ENCODE measurements at places on chromosomes 13 and 19. TPM values are rescaled to one million over a fixed set of nuclear protein-coding genes. Genes with fewer than 3 reads are reported as not detected.

DNA sequence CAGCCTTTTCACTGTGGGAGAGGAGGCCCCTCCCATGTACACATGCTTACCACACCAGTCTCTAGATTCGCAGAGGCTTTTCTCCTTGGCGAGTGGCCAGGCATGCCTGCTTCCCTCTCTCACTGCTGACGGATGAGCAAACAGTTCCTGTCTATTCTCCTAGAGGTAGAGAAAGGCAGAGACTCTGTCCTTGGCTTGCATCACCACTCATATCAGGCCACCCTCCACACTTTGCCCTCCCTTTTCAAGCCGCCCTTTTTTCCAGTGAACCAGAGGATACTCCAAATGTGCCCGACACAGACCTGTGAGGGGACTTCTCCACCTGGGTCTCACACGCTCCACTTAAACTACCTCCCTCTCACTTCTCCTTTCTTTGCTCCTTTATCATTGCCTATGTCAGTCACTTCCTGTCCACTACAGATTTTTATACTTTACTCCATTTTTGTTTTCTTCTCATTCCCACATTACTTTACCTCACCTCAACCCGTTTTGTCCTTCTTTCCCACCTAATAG lies 284.6 kb downstream of the DNAJC15 start:
- peak; percentile 90 for DNase-seq

GRCh38 chr13:76991432-76991795 lies 467 bp upstream of the CLN5 start:
- no peak for DNase-seq

DNA sequence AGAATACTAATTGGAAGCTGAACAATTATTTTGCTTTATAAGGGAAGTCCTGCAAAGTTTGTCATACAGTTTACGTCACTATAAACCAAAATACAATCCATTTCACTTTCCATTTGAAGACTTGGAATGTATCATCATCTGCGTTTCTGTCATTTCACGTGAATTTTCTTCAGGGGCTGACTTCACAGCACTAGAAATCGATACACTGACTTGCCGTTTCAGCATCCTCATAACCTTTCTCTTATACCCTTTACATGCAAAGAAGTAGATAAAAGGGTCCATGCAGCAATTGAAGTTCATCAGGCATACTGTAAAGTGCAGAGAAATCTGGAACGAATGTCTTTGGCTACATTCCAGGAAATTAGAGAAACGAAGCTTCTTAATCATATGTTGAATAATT lies 12.2 kb downstream of the GPR183 start:
- DNase-seq = no peak

- no peak for DNase-seq
Measured at GRCh38 chr19:7740682-7741054, 6.7 kb downstream of the CD209 start.

- no peak for DNase-seq
Measured at GRCh38 chr19:46079576-46079975, 38.8 kb upstream of the IGFL4 start.

GRCh38 chr13:98959786-98960605 lies 17.9 kb downstream of the DOCK9 start:
- DNase-seq = no peak

DNA sequence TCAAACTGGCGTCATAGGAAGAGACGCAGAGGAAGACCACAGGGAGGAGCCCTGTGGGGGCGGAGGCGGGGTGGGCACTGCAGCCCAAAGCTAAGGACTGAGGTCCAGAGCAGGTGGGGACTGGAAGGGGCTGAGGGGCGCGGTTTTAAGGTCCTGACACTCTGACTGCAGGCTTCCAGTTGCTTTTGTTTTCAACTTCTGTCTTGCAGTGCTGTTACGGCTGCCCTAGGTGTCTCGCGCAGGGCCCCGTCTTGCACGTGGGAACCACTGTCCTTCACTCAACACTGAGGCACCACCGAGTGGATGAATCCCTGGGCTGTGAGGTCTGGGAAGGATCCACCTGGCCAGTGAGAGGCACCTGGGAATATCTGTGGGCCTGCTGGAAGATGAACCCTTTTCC lies 76.0 kb downstream of the TEX29 start:
- DNase-seq = no peak

DNA sequence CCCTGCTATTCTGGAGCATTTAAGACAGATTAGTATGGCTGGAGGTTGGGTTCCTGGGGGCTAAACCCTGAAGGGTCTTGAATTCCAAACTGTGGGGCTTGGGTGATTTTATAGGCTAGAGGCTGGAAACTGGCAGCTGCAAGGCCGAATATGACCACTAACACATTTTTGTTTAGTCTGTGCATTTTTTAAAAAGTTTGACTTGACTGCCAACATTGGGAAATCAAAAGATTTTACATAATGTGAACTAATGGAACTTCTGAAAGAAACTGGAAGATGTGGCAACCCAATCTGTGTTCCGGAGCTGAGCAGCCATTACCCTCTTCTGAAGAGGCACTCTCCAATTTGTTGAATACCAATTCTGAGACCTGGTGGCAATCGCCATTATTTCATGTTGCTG lies 5.1 kb downstream of the ZNF784 start:
- no peak for DNase-seq

DNA sequence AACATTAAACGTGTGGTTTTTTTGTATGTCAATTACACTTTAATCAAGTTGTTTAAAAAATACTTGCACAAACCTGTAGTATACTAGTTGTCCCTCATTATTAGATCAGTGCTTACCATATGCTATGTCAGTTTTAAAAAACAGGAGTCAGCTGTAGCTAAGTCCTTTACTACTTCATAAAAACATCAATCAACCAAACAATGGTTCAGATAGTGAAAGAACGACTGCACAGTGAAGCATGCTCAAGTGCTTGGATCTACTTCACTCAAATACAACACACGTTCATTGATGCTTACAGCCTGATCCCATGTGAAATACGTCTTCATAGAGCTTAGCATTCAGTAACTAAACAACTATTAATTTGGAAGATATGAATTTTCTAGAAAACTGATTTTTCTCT lies 225.0 kb downstream of the FGF14 start:
- DNase-seq = no peak

DNA sequence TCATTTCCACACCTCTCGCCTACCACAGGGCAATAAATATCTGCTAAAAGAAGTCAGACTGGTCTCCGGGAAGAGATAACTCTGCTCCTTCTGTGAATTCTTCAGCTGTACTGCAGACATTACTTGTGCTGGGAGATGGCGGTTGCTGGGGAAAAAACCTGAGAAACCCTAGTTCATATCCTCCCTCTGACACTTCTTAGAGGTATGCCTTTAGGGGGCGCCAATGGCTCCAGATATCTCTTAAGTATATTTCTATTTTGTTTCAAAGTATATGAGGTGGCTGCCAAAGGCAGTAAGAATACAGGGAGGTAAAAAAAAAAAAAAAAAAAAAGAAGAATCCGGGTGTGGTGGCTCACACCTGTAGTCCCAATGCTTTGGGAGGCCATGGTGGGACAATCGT lies 175.2 kb downstream of the PAN3 start:
- no peak for DNase-seq

DNA sequence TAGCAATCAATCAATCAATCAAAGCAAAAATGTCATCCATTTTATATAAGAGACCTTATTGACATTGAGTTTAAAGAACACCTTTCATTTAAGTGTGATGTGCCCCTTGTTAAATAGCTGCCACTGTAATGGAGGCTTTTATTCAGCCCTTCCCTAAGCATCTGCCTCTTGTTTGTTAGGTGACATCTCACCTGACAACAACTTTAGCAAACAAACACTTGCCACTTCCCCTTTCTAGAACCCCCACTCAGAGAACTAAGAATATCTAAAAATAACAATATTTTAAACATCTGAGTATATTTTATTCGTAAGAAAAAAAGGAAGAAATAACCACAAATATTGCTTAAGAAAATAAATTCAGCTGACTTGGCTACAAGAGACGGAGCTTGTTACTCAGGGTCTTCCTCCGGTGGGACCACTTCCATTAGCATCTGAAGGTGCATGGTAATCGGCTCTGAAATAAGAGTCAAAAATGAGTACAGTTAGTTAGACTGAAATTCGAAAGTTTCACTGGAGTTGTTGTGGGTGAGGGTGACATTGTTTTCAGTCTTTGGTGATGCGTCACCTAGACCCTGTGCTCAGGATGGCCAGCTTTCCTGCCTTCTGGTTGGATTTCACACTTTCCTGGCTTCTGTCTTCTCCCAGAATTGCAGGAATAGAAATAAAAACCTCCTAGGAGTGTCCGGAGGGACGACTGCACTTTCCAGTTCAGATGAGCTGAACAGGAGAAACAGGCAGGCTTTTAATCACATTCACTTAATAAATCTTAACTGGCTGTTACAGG lies 39.1 kb downstream of the SLC7A9 start:
- DNase-seq = no peak

- peak; percentile 62 for DNase-seq
Measured at GRCh38 chr13:45847554-45848224, 3.9 kb downstream of the SIAH3 start.

DNA sequence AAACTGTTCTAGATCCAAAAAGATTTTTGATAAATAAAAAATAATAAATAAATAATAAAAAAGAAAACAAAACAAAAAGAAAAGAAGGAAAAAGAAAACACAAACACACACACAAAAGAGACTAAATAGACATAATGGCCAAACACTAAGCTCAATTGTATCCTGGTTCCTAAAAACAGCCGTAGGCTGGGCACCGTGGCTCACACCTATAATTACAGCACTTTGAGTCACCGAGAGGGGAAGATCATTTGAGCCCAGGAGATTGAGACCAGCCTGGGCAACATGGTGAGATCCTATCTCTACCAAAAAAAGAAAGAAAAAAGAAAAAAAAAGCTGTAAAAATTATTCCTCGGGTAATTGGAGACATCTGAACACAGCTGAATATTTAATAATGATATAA lies 8.9 kb downstream of the ETHE1 start:
- DNase-seq = no peak

- no peak for DNase-seq
Measured at GRCh38 chr13:77807431-77808135, 110.1 kb downstream of the SLAIN1 start.

- no peak for DNase-seq
Measured at GRCh38 chr19:3680939-3681338, 19.3 kb downstream of the PIP5K1C start.

- DNase-seq = peak; percentile 77
Measured at GRCh38 chr19:46404055-46404752, 9.2 kb downstream of the CCDC8 start.

GRCh38 chr13:97640268-97640667 lies 206.3 kb downstream of the RAP2A start:
- DNase-seq = no peak

- DNase-seq = no peak
Measured at GRCh38 chr13:89239361-89240127, 1568.4 kb downstream of the SLITRK5 start.

- DNase-seq = no peak
Measured at GRCh38 chr13:41500511-41500910, 43.2 kb downstream of the RGCC start.

DNA sequence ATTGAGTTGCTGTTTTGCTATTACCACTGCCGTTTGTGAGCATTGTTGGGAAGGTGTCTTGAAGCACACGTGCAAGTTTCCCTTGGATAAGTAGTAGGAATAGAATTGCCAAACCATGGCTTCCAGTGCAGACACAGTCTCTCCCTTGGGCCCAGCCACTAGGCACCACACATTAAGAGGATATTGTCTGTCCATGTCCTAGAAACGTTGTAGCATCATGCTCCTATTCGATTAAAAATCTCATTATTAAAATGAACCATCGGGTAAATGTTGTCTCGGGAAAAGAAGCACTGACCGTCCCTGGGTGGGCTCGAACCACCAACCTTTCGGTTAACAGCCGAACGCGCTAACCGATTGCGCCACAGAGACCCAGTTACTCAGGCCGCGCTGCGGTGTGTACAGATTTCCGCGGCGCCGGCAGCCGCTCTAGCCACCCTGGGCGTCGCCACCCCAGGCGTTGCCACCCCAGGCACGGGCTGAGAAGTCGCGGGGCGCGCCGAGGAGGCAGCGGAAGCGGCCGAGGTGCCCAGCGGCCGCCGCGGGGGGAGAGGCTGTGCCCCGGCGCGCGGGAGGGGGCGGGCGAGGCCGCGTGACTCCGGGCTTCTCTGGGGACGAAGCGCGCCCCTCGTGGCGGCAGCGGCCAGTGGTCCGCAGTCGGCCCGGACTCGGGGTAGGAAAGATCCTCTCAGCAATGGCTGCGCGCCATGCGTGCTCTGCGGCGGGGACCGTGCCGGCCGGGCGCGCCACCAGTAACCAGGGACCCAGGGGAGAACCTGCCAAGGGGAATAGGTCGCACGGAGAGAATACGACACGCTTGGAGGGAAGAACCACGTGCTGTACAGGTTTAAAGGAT lies 56.2 kb downstream of the USPL1 start:
- peak; percentile 92 for DNase-seq

DNA sequence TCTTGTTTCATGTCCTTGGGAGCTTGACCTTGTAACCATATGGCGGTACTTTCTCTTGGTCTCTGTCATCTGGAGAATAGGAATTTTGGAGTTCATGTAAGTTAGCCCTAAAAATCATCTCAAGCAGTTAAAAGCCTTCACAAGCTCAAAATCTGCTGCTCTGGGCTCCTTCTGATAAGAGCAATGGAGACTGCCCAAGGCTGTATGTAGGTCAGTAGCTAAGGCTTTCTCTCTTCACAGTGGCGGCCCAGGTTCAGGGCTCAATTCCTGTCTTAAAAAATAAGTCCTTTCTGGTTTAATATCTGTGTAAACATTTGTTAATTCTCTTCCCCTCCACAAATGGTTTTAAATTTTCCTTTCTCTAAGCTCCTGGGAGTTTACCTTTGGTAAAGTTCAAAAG lies 45.3 kb upstream of the ANKRD10 start:
- DNase-seq = no peak

DNA sequence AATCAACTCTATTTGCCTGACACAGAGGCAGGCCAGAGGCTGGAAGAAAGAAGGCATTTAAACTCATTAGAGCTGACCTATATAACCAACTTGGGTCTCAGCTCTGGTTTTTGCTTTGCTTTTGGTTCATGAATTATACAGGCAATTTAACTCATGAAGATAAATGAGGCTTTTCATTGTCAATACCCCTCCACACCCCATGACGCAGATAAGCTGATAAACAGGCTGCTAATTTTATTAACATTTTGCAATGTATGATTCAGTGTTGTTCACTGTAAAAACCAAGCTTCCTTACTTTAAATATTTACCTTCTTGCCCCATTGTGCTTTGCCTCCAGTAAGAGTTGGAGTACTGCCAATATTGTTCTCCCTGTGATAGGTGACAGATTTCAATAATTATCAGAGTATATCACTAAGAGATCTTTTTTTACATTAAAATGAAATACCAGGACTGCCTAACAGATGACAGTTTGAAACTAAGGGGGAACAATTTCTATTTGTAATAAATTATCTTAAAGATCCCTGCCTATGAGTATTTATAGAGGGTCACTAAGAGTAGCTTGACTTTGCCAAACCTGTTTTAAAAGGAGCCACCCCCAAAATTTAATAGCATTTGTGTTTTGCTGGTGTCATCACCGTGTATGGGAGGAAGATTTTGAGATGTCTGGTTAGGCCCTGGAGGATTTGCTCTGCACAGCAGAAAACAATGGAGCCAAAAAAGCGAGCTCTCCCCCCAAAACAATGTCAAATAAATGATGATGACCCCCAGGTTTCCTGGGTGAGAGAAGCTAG lies 472.7 kb upstream of the NBEA start:
- DNase-seq = no peak

Gene CRX
- total RNA-seq = 0.09 TPM

Gene ERICH4
- not detected for total RNA-seq

Gene BORA
- total RNA-seq = 2.4 TPM

Gene METTL21C
- not detected for total RNA-seq

Gene LMTK3
- total RNA-seq = 0.76 TPM

Gene MBNL2
- 102 TPM for total RNA-seq

Gene CRLF1
- total RNA-seq = 4.5 TPM

Gene CILP2
- total RNA-seq = 0.27 TPM

Data from sciatic nerve (tissue), 2 donors.